Stimulated activated CD8-positive, alpha-beta memory T cell treated with anti-CD3 and anti-CD28 coated beads, Interleukin-15, amount 100 ng/mL, for 1 hour (primary cell): ENCODE measurements at places on chromosomes 6 and 20.

DNA sequence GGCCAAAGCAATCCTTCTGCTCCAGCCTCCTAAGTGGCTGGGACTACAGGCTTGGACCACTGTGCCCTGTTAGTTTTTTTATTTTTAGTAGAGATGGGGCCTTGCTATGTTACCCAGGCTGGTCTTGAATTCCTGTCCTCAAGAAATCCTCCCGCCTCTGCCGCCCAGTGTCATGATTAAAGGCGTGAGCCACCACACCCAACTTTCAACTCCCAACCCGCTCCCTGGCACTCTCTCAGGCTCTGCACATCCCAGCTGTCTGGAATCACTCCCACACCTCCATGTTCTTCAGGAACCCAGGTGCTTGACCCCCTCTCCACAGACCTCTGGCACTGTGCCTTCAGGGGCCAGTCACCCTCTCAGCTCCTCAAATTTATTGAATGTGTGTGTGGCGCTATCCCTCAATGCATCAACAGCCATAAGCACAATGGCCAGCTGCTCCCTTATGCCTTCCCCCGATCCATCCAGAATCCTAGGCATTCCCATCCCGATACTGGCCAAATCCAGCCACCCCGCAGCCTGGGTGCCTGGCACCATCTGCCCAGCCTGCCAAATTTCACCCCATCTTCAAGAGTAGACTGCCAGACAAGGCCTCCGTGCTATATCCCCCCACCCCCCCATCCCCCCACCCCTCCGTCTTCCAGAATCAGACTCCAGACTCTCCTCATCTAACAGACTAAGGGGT lies 647 bp upstream of the POU5F1 start:
- DNase-seq = no peak

DNA sequence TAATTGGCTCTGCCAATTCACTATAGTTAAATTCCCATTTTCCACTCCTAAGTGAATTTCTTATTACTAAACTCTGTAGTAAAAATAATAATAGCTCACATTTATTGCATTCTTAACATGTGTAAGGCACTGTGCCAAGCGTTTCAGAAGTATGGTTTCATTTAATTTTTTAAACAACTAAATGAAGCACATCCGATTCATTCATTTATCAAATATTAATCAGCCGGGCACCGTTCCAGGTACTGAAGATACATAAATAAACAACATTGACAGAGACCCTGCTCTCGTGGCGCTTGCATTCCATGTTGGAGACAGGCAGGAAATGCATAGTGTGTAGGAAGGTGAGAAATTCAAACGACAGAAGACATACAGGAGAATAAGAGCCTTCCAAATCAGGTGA lies 423.2 kb upstream of the JARID2 start:
- no peak for DNase-seq

GRCh38 chr6:158850807-158851115 lies 31.6 kb upstream of the EZR start:
- no peak for DNase-seq

GRCh38 chr6:126570507-126570906 lies 230.6 kb downstream of the CENPW start:
- no peak for DNase-seq

GRCh38 chr6:25447570-25447929 lies 168.4 kb downstream of the CARMIL1 start:
- DNase-seq = no peak

GRCh38 chr6:33957892-33958525 lies 154.2 kb upstream of the MLN start:
- DNase-seq = no peak

GRCh38 chr20:23759306-23759940 lies 8.7 kb upstream of the CST1 start:
- no peak for DNase-seq
